ENCODE measurements at places on chromosomes 5 and 9.

- DNase-seq, result no peak
These were observed 218.1 kb upstream of the WWC1 start for GRCh38 chr5:168073311-168073710.

GRCh38 chr5:93721511-93721910, 19.9 kb downstream of the POU5F2 start:
- DNase-seq, result no peak

DNA sequence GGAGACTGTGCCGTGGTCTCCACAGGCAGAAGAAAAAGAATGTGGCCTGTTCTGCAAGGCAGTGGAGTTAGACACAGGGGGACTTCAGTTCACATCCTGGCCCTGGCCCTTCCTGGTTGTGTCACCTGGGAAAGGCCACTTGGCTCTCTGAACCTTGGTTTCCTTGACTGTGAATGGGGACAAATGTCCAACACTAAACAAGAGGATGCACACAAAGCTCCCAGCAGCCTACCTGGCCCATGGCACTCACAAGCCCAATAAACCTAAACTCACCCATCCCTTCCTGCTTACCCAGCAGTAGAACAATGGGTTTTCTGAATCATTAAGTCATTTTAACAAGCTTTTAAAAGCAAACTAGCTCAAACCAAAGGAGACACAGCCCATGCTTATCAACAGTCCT, 103.9 kb downstream of the FRMD3 start:
- no peak for DNase-seq

- DNase-seq, result no peak
These were observed 2.4 kb upstream of the C9orf50 start for GRCh38 chr9:129623331-129623730.

- DNase-seq, result no peak
These were observed 59.7 kb downstream of the SEMA4D start for GRCh38 chr9:89438194-89438593.

Measured in hypothalamus (tissue), 51 donors.